OCI-M1 (cell line): ENCODE measurements at places on chromosomes 7 and 10.

GRCh38 chr7:39069896-39070881, 92.5 kb downstream of the POU6F2 start:
- DNase-seq = peak; percentile 35

- no peak for DNase-seq
These were observed 31.0 kb upstream of the TRUB1 start for GRCh38 chr10:114906981-114907380.

DNA sequence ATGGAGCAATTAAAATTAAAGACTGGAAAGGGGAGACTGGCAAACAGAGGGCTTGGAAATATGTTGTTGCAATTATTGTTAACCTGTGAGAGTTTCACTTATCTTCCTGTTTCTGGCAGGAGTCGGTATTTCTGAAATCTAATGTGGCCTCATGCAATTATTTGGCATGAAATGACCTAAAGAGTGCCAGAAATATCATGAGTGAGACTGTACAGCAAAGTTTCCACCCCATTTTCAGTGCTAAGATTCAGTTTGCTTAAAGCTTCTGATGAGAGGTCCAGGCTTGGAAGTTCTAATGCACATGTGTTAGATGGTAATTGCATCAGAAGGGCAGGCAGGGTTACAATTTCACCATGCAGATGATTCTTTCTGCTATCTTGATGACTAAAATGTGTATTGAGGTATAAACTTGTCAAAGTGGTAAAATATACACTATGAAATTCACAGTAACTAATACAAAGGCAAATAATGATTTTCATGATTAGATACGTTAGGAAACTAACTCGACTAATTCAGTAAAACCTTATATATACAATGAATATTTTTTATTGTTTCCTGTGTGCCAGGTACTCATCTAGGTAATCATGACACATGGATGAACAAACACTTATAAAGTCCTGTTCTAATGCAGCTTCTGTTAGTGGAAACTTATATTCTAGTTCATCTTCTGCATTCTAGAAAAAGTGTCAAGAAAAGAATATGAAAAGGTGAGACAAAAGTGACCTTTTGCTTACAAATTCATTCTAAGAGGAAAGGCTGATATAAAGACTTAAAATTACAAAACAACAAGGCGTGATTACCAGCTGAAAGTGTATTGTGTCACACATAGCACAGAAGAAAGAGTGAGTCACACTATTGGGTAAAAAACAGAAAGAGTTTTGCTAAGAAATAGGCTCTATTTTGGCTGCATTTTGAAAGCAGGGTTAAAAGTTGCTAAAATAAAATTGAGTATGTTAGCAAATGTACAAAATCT, 533.4 kb upstream of the SEMA3D start:
- DNase-seq = peak; percentile 70

DNA sequence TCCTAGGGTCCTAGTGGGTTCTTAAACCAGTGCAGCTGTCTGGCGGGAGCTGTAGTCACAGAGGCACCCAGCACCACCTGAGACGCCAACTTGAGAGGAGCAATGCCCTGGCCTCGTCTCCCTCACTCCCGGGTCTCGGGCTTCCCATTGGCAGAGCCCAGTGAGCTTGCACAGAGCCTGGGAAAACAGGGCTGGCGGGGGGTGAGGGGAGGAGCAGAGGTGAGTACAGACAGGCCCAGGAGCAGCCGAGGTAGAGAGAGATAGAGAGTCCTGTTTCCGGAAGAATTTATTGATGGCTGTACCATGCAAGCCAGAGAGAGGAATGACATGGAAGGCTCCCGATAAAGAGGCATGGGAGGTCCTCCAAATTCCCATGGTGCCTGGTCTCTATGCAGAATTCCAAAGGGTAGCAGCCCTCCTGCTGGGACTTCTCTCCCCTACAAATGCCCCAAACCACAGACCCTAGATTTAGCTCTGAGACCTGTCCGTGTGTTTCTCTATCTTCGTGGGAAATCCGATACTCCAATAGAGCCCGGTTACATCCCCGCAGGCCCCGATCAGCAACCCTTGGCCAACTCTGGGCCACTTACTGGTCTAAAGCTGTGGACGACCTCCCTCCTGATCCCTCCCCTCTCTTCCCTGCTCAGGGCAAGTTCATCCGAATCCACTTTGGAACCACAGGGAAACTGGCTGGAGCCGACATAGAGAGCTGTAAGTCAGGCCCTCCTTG, 20.3 kb upstream of the MYH16 start:
- no peak for DNase-seq

GRCh38 chr7:86911659-86912058, 147.8 kb downstream of the ELAPOR2 start:
- peak; percentile 10 for DNase-seq

- no peak for DNase-seq
These were observed 41.6 kb upstream of the LHFPL3 start for GRCh38 chr7:104286839-104287238.

GRCh38 chr10:114021154-114021553, 22.5 kb upstream of the ADRB1 start:
- DNase-seq = no peak

DNA sequence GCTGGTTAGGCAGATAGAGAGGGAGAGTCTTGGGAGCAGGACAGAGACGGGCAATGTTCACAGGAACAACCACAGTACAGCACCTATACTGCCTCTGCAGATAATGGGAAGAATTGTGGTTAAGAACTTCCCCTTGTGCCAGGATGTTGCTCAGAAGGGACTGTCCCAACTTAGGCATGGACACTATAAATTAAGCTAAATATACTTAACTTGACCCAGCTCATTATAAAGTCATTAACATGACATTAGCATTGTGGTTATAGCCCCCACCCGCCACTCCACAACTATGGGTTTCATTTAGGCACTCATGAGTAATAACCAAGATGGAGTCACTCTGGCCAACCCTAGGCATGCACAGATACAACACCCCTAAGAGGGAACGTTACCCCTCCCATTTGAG, 310.9 kb upstream of the NRG3 start:
- DNase-seq = no peak

DNA sequence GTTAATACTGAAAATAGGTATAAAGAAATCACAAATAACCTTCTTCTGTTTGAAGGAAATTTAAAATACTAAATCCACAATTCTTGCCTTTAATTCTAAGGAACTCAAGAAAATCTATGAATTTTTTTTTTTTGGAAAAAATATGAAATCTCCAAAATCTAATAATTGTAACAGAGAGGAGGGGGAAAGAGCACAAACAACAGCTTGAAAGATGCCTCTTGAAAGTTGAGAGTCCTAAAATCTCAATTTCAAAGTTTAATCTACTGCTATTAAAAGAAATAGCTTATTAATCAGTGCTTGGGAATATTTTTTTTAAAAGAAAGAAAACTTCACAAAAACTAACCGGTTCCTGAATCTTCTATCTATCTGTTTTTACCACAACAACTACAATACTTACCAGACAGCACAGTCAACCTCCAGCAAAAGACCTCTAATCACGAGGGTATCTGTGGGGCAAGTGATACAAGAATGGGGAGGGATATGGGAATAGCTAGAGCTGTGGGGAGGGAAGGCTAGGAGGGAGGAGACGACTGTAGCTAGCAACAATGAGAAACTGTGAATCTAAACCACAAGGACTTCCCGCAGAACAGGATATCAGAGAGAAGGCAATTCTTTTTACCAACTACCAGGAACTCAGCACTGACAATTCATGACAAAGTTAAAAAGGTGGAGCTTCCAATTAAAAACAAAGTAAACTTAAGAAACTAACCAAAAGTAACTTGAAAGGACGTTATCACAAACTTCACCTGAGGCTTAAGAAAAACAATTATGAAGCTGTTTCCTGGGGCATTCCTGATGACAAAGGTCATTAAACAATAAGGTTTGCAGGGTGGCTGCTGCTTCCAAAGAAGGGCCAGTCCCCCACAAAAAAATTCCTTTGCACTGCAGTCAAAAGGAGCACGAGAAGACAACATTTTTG, at the start of gene USP54:
TSS of gene USP54 (minus strand) at position 462 of the 919 bp plus-strand sequence. CDS start 15,684 bp downstream, outside the sequence.
- peak; percentile 92 for DNase-seq
